HCEC 1CT (cell line): ENCODE measurements at places on chromosomes 7 and 10.

- no peak for DNase-seq
Measured at GRCh38 chr10:71368176-71368575, 28.5 kb upstream of the CDH23 start.

DNA sequence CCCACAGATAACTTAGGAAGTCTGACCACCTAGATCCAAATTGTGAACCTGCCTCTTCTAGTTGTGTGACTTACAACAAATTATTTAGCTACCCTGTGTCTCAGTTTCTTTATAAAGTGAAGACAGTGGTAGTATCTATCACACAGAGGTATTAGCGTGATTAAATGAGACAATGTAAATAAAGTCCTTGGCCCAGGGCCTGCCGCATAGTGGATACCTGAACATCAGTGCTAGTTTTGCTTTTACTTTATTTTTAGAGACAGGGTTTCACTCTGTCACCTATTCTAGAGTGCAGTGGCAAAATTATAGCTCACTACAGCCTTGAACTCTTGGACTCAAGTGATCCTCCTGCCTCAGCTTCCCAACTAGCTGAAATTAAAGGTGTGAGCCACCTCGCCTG is 177.1 kb downstream of the CDK14 start:
- DNase-seq, result no peak

DNA sequence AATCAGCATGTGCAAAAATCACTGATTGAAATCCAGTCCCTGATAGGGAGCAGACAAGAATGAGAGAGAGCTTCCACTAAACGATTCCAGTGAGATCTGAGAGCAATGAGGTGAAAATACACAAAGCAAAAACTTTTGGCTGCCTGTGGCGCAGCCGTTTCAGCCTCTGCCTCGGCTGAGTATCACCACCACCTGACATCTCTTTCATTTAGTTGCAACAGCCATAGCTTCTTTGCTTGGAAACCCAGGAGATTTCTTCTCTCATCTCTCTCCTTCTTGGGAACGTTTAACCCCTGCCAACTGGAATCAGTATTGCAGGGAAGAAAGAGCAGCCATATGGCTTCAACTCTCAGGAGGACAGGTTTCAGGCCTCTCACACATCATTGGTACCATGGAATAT is 237.3 kb upstream of the AGK start:
- no peak for DNase-seq

GRCh38 chr7:106045586-106045985 is 66.5 kb downstream of the SYPL1 start:
- DNase-seq, result peak; percentile 18

DNA sequence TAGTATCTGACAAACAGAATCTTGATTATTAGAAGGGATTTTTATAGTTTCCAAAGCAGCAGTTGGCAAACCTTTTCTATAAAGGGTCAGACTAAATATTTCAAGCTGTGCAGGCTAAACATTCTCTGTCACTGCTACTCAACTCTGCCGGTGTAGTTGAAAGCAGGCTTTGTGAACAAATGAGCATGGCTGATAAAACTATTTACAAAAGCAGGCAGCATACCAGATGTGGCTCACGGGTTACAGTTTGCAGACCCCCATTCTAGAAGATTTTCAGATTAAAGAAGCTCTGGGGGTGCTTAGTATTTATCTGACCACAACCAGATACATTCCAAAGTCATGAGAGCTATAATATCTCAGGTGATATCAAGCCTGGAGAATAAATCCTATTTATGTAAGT is 1017.5 kb downstream of the SORCS1 start:
- DNase-seq, result no peak

- peak; percentile 27 for DNase-seq
Measured at GRCh38 chr7:14336256-14336655, 346.8 kb upstream of the ETV1 start.
